Upper lobe of right lung (tissue), 1 donor: ENCODE measurements at places on chromosomes 12 and 14. TPM values are rescaled to one million over a fixed set of nuclear protein-coding genes. Genes with fewer than 3 reads are reported as not detected.

DNA sequence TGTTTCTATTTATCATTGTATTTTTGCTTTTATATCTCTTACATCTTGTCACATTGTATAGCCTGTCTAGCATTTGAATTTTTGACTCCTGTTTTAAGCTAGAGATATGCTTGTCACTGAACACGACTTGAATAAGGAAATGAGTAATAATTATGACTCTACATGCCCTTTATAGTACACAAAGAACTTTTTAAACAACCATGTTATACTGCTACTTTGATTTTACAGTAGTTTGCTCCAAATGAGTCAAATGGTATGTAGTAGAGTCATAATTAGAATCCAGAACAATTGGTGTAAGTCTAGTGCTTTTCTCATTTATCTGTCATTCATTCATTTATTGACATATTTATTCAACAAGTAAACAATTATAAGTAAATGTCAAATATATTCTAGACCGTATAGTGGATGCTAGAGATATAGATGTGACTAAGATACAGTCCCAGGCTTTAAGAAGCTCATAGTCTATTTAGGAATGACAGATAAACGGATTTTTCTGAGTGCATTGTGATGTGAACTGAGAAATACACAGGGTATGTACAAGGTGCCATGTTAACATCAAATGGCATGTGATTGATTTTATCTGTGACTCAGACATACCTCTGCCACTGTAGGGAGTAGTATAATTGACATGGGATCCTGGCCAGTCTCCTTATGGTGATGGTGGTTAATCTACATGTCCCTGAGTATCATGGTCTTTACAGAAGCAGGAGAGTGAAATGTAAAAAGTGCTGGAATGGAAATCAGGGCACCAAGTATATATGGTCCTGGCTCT lies 799.7 kb downstream of the DIO2 start:
- H3K4me3 ChIP-seq, result no peak overlapping the region
- no peaks in the 10 kb centered on the region for H3K36me3 ChIP-seq
- no peak for DNase-seq
- no peaks in the 10 kb centered on the region for H3K4me1 ChIP-seq
- no peaks in the 10 kb centered on the region for H3K27me3 ChIP-seq

- no peak overlapping the region for H3K27ac ChIP-seq
- H3K27me3 ChIP-seq, result no peaks in the 10 kb centered on the region
- H3K4me3 ChIP-seq, result no peak overlapping the region
- no peak for DNase-seq
- H3K4me1 ChIP-seq, result no peaks in the 10 kb centered on the region
- no peaks in the 10 kb centered on the region for H3K36me3 ChIP-seq
Measured at GRCh38 chr14:51922624-51923023, 62.2 kb downstream of the GNG2 start.

GRCh38 chr14:104051092-104051813 lies 34.2 kb upstream of the ASPG start:
- H3K27me3 ChIP-seq, result no peaks in the 10 kb centered on the region
- H3K4me3 ChIP-seq, result no peak overlapping the region
- no peak overlapping the region for H3K27ac ChIP-seq
- no peaks in the 10 kb centered on the region for H3K36me3 ChIP-seq
- no peaks in the 10 kb centered on the region for H3K4me1 ChIP-seq

DNA sequence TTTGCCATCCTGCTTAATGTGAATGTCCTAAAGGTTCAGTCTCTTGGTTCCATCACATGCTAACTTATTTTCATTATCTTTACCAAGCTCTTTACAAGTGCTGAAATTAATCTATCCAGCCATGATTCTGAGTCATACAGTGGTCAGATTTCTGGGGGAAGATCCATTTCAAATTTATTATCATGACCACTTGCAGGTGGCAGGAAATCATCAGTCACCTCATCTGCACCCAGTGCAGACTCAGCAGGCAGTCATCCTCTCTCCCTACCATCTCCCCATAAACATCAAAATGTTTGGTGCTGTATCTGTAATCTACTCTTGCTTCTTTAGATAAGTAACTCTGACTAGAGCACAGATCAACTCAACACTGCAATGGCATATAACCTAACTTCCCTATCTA lies 23.5 kb downstream of the ATG14 start:
- H3K4me1 ChIP-seq, result no peaks in the 10 kb centered on the region
- H3K27ac ChIP-seq, result no peak overlapping the region
- no peak for DNase-seq
- H3K4me3 ChIP-seq, result no peak overlapping the region
- H3K36me3 ChIP-seq, result peaks cover 54% of the 10 kb centered on the region

- no peaks in the 10 kb centered on the region for H3K36me3 ChIP-seq
- H3K4me3 ChIP-seq, result no peak overlapping the region
- no peak for DNase-seq
- no peak overlapping the region for H3K27ac ChIP-seq
Measured at GRCh38 chr14:33788161-33788560, 162.7 kb downstream of the EGLN3 start.

GRCh38 chr12:109925185-109925840 lies 25.2 kb downstream of the TCHP start:
- H3K4me3 ChIP-seq, result no peak overlapping the region
- peaks cover 12% of the 10 kb centered on the region for H3K36me3 ChIP-seq
- no peaks in the 10 kb centered on the region for H3K27me3 ChIP-seq

- H3K27ac ChIP-seq, result no peak overlapping the region
- H3K4me3 ChIP-seq, result no peak overlapping the region
- no peaks in the 10 kb centered on the region for H3K36me3 ChIP-seq
Measured at GRCh38 chr14:23951590-23952201, 1.9 kb upstream of the DHRS4 start.

Gene CLEC7A
- 51.1 TPM for total RNA-seq

Gene KRT71
- not detected for total RNA-seq

Gene SDR9C7
- total RNA-seq, result not detected
